ENCODE measurements at places on chromosomes 2 and 18. TPM values are rescaled to one million over a fixed set of nuclear protein-coding genes. Genes with fewer than 3 reads are reported as not detected.

The NTSR2 gene
- total RNA-seq, result not detected

DNA sequence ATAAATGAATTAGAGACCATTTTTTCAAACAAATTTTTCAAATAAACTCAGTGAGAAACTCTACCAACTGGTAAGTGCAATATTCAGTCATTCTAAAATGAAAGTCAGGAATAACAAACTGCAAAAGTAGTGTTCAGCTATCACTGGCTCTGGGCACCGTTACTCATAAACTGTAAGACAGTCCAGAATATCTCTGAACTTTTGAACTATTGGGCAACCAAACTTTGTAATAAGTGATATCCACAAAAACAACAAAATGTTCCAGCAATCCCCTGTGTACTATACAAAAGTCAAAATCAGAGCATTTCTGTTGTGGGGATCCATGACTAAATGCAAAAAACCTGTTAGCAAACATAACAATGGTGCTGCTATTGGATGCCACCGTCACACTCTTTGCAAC is 56.3 kb downstream of the SLC25A12 start:
- peaks cover 54% of the 10 kb centered on the region for H3K36me3 ChIP-seq
- no peaks in the 10 kb centered on the region for H3K27me3 ChIP-seq
- DNase-seq, result no peak

- H3K27ac ChIP-seq, result no peak overlapping the region
- H3K27me3 ChIP-seq, result no peaks in the 10 kb centered on the region
- H3K36me3 ChIP-seq, result no peaks in the 10 kb centered on the region
- no peaks in the 10 kb centered on the region for H3K4me1 ChIP-seq
- no peak for DNase-seq
- no peak overlapping the region for H3K4me3 ChIP-seq
Measured at GRCh38 chr18:33611525-33612135, 33.6 kb downstream of the ASXL3 start.

The VWA3B gene
- total RNA-seq, result not detected

- no peak for DNase-seq
- no peak overlapping the region for H3K4me3 ChIP-seq
- no peak overlapping the region for H3K27ac ChIP-seq
- H3K36me3 ChIP-seq, result no peaks in the 10 kb centered on the region
- H3K4me1 ChIP-seq, result no peaks in the 10 kb centered on the region
Measured at GRCh38 chr2:172711110-172711509, 24.5 kb upstream of the RAPGEF4 start.

- no peaks in the 10 kb centered on the region for H3K27me3 ChIP-seq
- H3K27ac ChIP-seq, result peak overlapping the region; percentile 95
- peak; percentile 89 for DNase-seq
- H3K36me3 ChIP-seq, result no peaks in the 10 kb centered on the region
- peaks cover 95% of the 10 kb centered on the region for H3K4me1 ChIP-seq
- peak overlapping the region; percentile 8 for H3K4me3 ChIP-seq
Measured at GRCh38 chr2:60352491-60353405, 200.7 kb downstream of the BCL11A start.

The USP14 gene
- 39.9 TPM for total RNA-seq

- no peaks in the 10 kb centered on the region for H3K4me1 ChIP-seq
- H3K27me3 ChIP-seq, result no peaks in the 10 kb centered on the region
- no peak for DNase-seq
- no peaks in the 10 kb centered on the region for H3K36me3 ChIP-seq
Measured at GRCh38 chr2:150339951-150340350, 147.5 kb downstream of the RND3 start.

- H3K27ac ChIP-seq, result no peak overlapping the region
- no peaks in the 10 kb centered on the region for H3K27me3 ChIP-seq
- no peaks in the 10 kb centered on the region for H3K36me3 ChIP-seq
- H3K4me3 ChIP-seq, result no peak overlapping the region
- no peaks in the 10 kb centered on the region for H3K4me1 ChIP-seq
Measured at GRCh38 chr18:9237981-9238380, 96.6 kb upstream of the TWSG1 start.

The FOXI3 gene
- not detected for total RNA-seq

Measured in B cell (primary cell).